ENCODE measurements at places on chromosomes 16 and 17. TPM values are rescaled to one million over a fixed set of nuclear protein-coding genes. Genes with fewer than 3 reads are reported as not detected.

The NPIPA7 gene
- 12.6 TPM for total RNA-seq

The COIL gene
- 16.4 TPM for total RNA-seq

The RNF43 gene
- not detected for total RNA-seq

The KRTAP4-3 gene
- total RNA-seq, result not detected

The SLC16A5 gene
- total RNA-seq, result 11.0 TPM

The PGAP3 gene
- total RNA-seq, result 23.9 TPM

The ADORA2B gene
- total RNA-seq, result 4.2 TPM

The TEKT5 gene
- total RNA-seq, result not detected

The NDEL1 gene
- 68.4 TPM for total RNA-seq

Data from activated naive CD8-positive, alpha-beta T cell treated with anti-CD3 and anti-CD28 coated beads, Interleukin-2, amount 10 ng/mL, durations not matched to agents 7 days and 5 days (primary cell).